ENCODE measurements at places on chromosomes 1 and 21. TPM values are rescaled to one million over a fixed set of nuclear protein-coding genes. Genes with fewer than 3 reads are reported as not detected.

DNA sequence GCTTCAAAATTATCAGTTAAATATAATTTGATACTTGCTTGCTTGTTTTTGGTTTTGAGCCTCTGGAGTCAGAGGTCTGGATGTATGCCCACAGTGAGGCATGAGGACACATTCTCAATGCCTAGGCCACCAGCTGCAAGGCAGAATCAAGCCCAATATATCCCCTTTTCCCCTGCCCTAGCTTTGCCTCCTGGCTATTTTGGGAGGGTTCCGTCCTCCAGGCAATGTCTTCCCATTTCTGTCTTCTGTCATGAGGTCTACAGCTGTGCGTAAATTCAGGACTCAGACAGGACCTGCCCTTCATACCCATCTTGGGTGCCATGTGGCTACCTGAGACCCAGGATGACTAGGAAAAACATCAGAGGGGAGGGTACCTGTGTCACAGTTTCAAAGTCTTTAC is 19.2 kb downstream of the NRDC start:
- no peak for DNase-seq

GRCh38 chr1:169692756-169693460 is 18.5 kb downstream of the SELL start:
- DNase-seq, result no peak

GRCh38 chr21:45974073-45975019 is 7.2 kb upstream of the COL6A1 start:
- DNase-seq, result peak; percentile 88

- peak; percentile 87 for DNase-seq
Measured at GRCh38 chr1:147084273-147085096, 87.8 kb downstream of the PRKAB2 start.

DNA sequence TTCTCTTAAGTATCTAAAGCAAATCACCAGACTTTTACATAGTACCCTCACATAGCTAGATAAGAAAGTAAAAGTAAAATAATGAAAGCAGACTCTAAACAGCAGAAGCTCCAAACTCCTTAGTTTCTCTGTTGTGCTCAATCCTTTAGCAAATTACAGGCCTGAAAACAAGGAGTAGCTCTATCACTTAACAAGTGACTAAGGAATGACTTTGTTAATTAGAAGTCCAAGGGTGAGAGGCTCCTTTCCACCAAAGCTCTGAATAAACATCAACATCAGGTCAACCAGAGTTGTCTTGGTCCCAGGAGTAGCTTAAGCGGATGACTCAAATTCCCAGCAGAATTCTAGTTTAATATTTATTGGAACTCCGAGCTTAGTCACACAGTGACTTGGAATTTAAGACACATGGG is 5.9 kb downstream of the NRIP1 start:
- peak; percentile 75 for DNase-seq

The LAPTM5 gene
- not detected for total RNA-seq

The KLF17 gene
- total RNA-seq, result under 0.01 TPM

The MYCL gene
- not detected for total RNA-seq
